CD14-positive monocyte (primary cell): ENCODE measurements at places on chromosomes 13 and 19. TPM values are rescaled to one million over a fixed set of nuclear protein-coding genes. Genes with fewer than 3 reads are reported as not detected.

Gene NKG7
- 19.9 TPM for polyA plus RNA-seq

Gene TLE6
- polyA plus RNA-seq, result not detected

Gene OR4F17
- polyA plus RNA-seq, result not detected

Gene CRX
- not detected for polyA plus RNA-seq

Gene ADGRE3
- 23.9 and 27.3 TPM in 2 replicates for polyA plus RNA-seq

Gene PDCD2L
- polyA plus RNA-seq, result 4.9 TPM

Gene ZNF415
- polyA plus RNA-seq, result 0.17 TPM

Gene GRIK5
- polyA plus RNA-seq, result not detected

Gene VAV1
- 30.2 TPM for polyA plus RNA-seq

DNA sequence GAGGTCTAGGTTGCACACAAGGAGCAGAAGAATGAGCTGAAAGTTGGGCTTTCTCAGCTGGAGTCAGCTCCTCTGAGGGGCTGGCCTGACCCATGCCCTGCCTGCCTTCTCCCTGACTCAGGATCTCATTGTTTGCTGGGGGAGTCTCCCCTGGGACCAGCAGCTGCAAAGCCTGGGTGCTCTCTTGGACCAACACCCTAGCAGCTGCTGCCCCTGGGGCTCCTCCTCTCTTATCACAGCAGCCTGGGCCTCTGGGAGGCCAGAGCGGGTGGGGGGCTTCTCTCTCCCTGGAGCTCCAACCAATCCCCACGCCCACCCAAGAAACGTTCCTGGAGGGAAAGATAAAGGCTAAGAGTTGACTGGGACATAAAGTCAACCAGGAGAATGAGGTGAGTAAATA lies 1.6 kb upstream of the FCGBP start:
- no peak for DNase-seq

- DNase-seq, result no peak
Observed at GRCh38 chr13:83086088-83086487, 796.2 kb downstream of the SLITRK1 start.

- DNase-seq, result no peak
Observed at GRCh38 chr19:7769171-7769570, 6.1 kb downstream of the CLEC4M start.

DNA sequence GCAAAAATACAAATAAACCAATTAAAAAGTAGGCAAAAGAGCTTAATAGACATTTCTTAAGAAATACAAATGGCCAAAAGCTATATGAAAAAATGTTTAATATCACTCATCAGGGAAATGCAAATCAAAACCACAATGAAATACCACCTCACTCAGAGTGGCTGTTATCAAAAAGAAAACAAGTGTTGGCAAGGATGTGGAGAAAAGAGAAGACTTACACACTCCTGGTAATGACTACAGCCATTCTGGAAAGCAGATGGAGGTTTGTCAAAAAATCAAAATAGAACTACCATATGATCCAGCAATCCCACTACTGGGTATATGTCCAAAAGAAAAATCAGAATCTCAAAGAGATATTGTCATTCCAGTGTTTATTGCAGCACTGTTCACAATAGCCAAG lies 223.5 kb upstream of the SLC10A2 start:
- DNase-seq, result no peak

DNA sequence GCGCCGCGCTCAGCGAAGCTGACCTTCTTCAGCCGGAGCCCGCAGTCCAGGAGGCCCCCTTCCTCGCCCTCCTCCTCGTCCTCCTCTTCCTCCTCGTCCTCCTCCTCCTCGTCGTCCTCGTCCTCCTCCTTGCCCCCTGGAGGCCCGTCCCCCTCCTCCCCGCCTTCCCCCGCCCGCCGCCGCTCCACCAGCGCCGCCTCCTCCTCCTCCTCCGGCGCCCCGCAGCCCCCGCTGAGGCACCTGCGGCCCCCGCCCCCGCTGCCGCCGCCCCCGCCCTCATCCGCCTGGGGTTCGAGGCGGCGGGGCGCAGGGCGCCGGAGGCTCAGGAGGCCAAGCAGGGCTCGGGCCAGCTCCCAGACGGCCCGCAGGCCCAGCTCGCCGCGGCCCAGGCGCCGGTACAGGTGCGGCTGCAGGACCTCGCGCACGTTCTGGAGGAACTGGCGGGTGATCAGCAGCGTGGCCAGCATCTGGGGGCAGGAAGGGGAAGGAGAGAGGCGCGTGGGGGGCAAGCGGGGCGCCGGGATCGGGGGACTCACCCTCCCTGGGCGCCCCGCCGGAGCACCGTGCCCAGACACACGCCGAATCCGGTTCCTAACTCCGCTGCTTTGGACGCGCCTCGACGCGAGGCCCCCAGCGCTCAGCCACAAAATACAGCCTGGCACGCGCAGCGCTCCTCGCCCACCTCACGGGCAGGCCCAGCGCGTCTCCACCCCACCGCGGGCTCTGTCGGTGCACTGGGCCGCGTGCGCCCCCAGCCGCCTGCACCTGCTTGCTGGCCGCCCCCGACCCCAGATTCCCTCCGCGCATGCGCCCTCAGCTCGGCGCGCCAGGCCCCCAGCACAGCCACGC lies 5.9 kb downstream of the ANO8 start:
- DNase-seq, result no peak

DNA sequence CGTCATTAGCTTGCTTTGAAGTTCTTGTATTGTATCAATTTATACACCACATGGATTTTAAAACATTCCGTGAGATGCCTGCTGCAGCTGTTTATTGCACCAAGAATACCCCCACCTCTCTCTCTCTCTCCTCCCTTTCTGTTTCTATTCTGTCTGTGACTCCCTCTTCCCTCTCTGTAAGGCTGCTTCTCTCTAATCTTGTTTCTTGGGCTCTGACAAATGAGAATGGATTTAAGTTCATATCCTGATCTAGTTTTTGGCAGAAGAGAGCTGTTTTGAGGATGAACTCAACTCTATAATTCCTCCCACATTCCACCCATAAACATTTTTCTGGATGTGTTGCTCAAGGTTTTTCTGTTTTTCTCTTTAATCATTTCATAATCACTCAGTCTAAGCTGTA lies 144.3 kb upstream of the FRY start:
- DNase-seq, result no peak

GRCh38 chr13:47480951-47481350 lies 520.1 kb downstream of the SUCLA2 start:
- DNase-seq, result peak; percentile 57

DNA sequence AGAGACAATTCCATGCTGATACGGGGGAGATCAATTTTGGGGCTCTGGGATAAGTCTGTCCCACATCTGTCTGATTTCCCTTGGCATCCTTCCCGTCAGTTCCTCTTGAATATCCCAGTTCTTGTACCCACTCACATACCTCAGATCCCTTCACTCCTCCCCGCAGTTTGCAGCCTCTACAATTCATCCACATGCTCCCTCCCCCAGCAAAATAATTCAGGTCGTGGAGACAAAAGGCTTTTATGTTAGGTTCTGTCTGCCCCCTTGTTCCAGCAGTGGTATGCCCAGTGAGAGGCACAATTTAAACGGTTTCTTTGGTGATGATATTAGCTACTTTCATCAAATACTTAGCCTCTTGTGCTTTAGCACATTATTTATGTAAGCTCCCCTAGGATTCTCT lies 9.6 kb downstream of the RPS16 start:
- no peak for DNase-seq

- DNase-seq, result peak; percentile 95
Observed at GRCh38 chr13:28574617-28575142, 79.8 kb upstream of the FLT1 start.

DNA sequence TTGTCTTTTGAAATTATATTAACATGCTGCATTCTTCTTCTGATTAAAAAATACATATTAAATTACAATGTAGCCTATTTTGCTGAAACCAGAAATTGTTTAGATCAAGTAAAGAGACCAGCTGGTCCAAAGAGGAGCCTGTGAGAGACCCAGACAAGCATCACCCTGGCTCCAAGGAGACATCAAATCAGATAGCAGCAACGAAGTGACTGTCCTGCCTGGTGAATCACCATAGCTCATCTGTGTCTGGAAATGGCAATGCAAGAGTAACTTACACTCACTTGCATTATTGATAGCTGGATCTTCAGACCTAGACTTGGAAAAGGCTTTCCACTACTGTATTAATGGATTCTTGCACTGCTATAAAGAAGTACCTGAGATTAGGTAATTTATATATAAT lies 169.1 kb downstream of the KCTD12 start:
- DNase-seq, result no peak

DNA sequence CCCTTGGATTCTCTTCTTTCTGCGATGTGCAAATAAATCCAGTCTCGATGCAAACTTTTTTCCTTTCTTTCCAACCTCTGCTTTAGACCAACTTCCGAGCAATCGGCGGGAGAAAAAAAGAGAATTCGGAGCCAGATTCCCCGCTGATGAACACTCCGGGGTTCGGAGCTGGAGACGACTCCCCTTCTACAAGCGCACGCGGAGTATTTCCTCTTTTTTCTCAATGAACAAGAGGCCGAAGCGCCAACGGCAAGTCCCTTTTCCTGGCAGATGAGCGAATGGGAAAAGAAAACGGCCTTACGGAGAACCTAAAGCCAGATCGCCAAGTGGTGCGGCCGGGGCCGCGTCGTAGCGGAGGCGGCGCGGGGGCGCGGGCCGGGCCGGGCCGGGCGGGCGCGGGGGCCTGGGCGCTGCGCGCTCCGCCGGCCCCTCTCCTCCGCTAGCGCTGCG lies 250 bp downstream of the SPRY2 start:
- peak; percentile 69 for DNase-seq

- no peak for DNase-seq
Observed at GRCh38 chr13:58994777-58995176, 1169.0 kb downstream of the DIAPH3 start.

- no peak for DNase-seq
Observed at GRCh38 chr19:38032951-38033350, 125.9 kb downstream of the SIPA1L3 start.

DNA sequence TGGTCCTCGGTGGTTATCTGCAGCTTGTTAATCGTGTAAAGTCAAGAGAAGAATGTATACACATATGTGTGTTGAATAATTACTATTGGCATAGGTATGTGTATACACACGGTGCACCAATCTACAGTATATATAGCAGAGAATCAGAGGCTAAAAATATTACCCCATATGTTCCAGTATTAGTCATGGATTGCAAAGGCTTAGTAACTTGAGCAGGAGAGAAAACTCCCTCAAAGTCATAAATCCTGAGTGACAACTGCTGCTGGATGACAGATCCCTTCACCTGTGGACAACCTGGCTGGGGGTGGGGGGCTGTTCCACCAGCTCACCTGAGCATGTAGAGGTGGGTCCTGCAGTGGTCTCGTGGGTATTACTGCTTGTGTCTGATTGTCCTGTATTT lies 185.0 kb downstream of the ZNF536 start:
- no peak for DNase-seq

DNA sequence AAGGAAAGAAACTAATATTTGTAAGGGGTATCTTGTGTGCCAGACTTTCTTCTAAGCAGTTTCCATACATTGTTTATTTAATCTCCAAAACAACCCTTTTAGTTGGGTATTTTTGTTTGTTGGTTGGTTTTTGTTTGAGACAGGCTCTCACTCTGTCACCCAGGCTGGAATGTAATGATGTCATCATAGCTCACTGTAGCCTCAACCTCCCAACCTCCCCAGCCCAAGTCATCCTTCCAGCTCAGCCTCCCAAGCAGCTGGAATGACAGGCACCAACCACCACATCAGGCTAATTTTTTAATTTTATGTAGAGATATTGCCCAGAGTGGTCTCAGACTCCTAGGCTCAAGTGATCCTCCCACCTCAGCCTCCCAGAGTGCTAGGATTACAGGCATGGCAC lies 41.2 kb upstream of the LSM14A start:
- no peak for DNase-seq

GRCh38 chr13:51003642-51004041 lies 94.1 kb downstream of the RNASEH2B start:
- no peak for DNase-seq

GRCh38 chr13:40983725-40984667 lies 35.1 kb downstream of the ELF1 start:
- no peak for DNase-seq

DNA sequence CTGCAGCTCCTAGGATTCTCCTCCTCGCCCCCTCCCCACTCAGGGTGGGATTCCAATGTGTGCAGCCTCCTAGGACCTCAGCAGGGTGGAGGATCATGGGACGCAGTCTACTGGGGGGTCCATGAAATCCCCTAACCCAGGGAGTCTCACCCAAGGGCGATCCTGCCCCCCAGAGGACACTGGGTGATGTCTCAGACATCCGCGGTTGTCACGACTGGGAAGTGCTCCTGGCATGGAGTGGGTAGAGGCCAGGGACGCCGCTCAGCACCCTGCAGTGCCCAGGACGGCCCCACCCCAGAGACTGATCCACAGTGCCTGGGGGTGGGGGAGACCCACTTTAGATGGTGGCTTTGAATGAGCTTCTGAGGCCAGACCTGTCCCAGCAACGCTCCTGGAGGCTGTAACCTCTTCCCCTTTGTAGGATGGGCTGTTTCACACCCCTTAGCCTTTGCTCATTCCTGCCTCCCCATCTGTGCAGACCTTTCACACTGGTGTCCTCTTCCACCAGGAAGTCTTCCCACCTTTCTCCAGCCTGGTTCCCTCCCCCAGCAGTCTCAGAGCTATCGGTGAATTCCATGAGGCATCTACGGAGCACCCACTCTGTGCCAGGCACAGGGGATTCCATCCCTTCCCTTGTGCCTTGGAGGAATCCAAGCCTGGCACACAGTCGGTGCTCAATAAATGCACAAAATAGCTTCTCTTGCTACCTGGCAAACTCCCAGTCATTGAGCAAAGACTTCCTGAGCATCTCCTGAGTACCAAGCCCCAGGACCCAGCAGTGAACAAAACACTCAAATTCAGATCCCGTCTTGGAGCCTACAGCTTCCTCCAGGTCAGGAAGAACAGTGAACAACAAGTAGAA lies 10.5 kb downstream of the SMIM24 start:
- no peak for DNase-seq

DNA sequence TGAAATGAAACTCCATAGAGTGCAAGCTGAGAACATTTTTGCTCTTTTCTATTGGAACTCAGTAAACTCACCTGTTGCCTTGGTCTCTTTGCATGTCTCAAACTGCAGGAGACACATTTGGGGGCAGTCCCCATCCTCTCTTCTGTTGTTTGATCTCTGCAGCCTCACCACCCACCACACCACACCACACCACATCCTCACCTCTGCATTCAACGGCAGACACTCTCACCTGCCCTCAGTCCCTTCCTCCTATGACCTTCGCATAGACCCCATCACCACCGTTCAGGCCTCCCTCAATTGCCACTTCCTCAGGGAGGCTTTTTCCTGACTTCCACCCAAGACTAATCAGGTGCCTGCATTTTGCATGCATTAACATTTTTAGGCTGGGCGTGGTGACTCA lies 14.4 kb upstream of the TPM4 start:
- no peak for DNase-seq

DNA sequence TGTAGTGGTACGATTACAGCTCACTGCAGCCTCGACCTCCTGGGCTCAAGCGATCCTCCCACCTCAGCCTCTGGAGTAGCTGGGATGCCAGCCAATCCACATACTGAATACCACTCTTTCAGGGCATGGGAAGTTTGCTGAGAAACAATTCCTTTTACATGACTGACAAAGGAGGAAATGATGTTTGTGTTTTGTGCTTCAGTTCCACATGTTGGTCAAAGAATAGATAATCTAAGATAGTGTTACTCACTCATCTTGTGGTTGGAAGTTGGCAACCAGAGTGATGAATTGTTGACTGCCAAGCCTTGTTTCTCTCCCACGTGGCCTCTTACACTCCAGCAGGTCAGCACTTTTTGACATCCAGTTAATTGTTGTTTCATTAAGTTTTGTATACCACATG lies 7.6 kb downstream of the MBD3L2B start:
- peak; percentile 17 for DNase-seq
